GM12878 (cell line): ENCODE measurements at places on chromosomes 1 and 21.

GRCh38 chr1:117710710-117711109 is 104.9 kb downstream of the TENT5C start:
- no peak for DNase-seq

DNA sequence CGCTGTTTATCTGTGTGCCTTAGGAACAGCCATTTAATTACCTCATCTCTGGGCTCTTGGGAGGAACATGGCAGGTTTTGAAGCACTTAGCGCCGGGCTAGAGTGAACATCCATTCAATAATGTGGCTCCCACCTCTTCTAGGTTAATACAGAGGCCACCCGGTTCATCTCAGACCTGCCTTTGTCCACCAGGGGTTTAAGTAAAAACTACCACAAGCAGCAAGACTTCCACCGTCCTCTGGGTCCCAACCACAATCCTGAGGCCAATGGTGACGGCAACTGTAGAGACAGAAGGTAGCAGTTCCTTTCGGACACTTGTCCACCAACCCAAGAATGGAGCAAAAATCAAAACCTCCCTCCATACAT is 924 bp upstream of the DDOST start:
- no peak for DNase-seq

GRCh38 chr21:38254970-38255369 is 1.8 kb upstream of the KCNJ15 start:
- no peak for DNase-seq

DNA sequence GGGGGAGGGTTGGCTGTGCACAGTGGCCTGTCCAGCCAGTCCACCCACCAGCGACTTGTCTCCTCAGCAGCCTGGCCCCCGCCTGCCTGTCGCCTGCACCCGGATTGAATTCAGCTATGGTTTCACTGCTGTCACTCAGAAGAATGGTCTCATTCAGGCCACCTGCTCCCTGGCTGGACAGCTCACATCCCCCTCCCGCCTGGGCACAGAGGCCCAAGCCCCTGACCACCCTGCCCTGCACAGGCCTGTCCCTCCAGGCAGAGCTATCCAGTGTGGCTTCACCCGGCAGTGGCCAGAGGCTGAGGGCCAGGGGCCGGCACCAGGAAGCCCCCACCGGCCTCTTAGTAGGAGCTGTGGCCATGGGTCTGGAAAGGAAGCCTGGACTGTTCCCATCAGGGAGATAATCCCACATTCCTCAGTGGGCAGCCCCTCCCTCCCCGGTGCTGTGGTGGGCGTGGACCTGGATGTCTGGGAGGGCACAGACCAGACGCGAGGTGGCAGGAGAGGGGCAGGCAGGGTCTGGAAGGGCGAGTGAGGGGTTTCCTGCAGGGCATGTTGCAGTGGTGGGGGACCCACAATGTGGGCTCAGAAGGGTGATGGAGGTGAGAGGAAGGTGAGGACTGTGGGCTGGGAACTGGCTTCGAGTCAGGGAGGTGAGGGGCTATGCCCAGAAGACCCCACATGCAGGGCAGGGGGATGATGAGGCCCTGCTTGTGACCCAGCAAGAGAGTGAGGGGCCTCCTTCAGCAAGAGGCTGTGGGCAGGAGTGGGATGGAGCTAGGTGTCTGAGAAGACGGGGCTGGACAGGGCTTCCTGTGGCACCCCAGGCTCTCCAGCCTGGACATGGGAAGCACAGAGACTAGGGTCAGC is 30.4 kb downstream of the WNT9A start:
- DNase-seq, result no peak

- DNase-seq, result no peak
Measured at GRCh38 chr1:117167402-117167801, 43.3 kb downstream of the VTCN1 start.

- peak; percentile 76 for DNase-seq
Measured at GRCh38 chr1:154784924-154785531, 85.1 kb downstream of the KCNN3 start.

GRCh38 chr1:52706941-52707926 is 9.1 kb upstream of the COA7 start:
- DNase-seq, result no peak
